ENCODE measurements at places on chromosomes 11 and 22. TPM values are rescaled to one million over a fixed set of nuclear protein-coding genes. Genes with fewer than 3 reads are reported as not detected.

KCNC1 gene
- not detected for total RNA-seq

ART1 gene
- total RNA-seq, result not detected

OR51B4 gene
- not detected for total RNA-seq

ANGPTL5 gene
- 1.4 TPM for total RNA-seq

ST14 gene
- total RNA-seq, result 6.0 TPM

MPZL2 gene
- 16.8 TPM for total RNA-seq

PTH gene
- total RNA-seq, result not detected

RASD2 gene
- total RNA-seq, result 0.94 TPM

DGCR2 gene
- total RNA-seq, result 48.1 TPM

- no peak for DNase-seq
These were observed 5.4 kb downstream of the UFD1 start for GRCh38 chr22:19473578-19473977.

DNA sequence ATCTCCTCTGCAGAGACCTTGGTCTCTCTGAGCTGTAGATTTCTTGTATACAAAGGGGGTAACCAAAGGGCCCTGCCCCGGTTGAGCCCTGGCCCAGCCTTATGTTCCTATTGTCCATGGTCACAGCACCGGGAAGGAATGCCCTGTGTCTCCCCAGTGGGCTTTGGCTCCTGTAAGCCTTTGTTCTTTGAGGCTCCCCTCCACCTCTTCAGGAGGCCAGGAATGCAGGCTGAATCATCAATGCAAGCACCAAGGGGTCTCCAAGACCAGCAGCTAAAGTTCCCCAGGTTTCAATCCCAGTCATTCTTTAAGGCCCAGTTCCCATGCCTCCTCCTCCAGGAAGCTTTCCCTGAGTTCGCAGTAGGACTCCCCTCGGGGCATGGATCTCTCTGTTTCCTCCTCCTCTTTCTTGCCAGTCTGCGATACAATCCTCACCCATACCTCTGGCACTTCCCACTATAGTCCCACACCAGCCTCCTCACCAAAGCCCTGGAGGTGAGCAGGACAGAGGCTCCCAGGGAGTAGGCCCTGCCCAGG lies 29.2 kb upstream of the KLHL35 start:
- no peak for DNase-seq

DNA sequence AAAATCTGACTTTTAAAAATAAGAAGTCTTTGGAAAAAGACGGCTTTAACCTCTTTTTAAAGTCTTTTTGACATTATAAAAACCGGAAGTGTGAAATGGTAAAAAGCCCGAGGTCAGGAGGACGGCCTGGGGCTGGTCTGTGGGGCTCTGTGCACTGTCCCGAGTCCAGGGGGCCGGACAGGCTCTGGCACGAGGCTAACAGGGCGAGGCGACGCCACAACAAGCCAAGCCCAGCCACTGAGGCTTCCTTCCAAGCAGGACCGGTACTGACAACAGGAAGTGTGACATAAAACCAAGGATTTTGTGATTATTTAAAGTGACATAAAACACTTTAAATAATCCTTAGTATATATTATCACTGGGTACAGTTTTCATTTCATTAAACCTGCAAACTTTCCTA lies 39.2 kb downstream of the BRD1 start:
- peak; percentile 84 for DNase-seq

GRCh38 chr11:72759468-72759985 lies 7.3 kb upstream of the ARAP1 start:
- DNase-seq, result no peak

DNA sequence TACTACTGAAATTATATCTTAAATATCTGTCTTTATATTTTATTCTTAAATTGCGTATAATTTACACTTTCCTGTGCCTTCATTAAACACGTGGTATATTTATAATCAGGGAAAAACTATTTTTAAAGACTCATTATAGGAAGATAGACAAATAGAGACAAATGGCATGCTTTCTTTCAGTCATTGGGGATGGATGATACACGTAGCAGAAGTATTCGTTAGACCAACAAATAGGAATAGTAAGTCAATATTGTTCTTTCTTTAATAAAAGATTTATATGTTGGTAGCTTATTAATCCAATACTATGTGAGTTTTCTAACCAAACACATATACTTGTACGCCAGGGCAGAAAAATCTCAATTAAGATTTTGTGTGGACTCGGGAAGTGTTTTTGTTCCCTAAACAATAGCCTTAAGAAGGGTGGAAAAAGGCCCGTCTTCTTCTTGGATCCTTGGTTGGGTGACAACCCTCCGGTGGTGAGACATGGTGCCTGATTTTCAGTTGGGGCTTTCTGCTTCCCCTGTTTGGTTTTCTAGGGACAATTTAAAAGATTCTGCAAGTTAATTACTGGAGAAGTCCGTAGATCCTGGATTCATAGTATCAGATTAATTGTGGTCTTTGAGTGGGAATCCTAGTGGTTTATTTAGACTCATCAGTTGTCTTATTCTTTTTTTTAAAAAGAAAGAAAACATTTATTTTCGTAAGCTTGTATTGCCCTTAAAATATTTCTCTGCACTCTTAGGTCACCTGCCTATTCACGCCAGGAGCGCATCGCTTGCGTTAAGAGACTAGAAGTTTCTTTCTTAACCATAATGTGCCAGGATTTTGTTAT lies 83.5 kb upstream of the WNT7B start:
- no peak for DNase-seq

- no peak for DNase-seq
These were observed 23.2 kb downstream of the IFITM10 start for GRCh38 chr11:1727096-1727690.

- DNase-seq, result no peak
These were observed 1.6 kb upstream of the ADM2 start for GRCh38 chr22:50479721-50480120.

- no peak for DNase-seq
These were observed 129.2 kb upstream of the MTMR2 start for GRCh38 chr11:96052921-96053651.

DNA sequence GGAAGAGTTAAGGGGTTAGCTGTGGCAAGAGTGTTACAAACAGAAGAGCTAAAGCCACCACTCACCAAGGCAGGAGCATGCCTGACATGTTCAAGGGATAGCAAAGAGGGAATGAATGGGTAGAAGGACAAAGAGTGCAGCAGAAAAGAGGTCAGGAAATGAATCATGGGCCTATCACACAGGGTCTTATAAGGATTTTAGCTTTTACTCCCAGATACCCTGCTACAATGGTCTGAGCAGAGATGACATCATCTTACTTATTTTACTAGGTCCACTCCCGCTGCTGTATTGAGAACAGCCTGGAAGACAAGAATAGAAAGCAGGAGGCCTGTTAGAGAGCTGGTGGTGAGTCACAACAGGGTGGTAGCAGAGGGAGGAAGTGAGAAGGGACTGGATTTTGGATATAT lies 9.8 kb downstream of the TRAF6 start:
- DNase-seq, result no peak

DNA sequence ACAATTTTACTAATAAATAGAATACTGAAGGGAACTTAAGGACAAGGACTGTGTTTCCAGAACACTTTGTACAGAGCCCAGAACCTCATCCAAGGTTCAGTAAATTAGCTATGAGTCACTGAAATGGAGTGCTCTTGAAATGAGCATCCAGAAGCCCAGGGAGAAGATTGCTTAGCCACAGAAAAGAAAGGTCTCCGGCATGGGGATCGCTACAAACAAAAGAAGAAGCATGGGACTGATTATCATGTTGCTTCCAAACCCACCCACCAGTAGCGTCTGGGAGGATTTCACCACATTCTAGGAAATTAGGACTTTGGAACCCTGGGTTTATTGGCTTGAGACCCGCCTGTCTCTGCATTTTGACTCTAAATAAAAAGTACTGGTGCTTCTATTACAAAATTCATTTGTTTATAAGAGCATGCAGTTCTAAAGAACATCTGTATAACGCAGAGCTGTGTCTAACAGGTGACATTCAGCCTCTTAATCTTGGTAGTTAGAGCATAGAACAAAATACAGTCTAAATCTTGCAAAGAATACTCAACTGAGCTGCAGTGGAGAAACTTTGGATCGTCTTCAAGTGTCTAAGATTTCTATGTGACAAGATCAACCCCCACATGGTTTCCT lies 35.9 kb upstream of the SESN3 start:
- no peak for DNase-seq

DNA sequence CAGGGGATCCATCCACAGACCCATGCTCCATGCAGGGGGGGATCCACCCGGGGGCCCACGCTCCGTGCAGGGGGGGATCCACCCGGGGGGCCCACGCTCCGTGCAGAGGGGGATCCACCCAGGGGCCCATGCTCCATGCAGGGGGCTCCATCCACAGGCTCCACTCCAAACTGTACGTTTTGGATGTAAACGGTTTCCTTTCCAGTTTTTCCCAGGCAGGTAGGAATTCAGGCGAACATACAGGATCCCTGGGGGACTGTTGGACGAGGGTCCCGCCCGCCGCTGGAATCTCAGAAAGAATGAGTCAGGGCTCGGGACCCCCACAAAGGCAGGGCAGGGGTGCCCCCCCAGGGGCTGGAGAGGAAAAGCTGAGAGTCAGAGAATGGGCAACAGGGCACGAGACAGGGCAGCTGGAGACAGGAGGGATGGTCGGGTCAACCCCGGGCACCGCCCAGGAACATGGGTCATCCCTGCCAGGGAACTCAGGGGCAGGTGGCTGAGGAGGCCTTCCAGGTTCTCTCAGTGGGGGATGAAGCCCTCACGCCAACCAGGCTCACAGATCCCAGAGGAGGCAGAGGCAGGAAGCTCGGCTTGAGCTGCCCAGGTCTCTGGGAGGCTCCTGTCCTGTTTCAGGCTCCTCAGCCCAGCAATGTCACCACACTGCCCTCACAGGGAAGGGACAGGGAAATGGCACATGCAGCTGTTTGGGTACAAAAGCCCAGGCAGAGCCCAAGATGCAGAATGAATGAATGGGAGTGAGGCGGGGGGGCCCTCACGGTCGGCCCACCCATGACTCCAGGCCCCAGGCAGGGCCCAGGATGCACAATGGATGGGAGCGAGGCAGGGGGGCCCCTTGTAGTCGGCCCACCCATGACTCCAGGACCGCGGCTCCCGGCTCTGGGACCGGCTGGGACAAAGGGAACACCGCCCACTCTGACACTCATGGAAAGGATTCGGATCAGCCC lies 200.2 kb downstream of the BRD1 start:
- no peak for DNase-seq

DNA sequence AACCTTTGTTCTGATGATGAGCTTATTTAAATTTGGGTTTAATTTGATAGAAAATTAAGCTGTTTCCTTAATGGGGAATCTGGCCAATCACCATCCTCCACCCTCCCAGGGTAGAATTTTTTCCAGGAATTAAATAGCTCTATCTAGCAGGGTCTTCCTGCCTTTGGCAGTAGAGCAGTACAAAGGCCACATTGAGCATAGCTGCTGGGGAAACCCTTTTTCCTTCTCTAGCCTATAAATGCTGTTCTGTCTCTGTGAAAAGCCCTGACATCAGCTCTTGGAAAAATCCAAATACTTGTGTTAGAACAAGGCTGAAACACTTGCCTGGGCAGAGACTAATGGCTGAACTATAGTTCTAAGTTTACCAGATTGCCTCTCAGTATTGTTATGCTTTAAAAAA lies 55.1 kb downstream of the ARHGEF12 start:
- DNase-seq, result no peak

- no peak for DNase-seq
These were observed 28.3 kb downstream of the MUC6 start for GRCh38 chr11:1008001-1008802.

DNA sequence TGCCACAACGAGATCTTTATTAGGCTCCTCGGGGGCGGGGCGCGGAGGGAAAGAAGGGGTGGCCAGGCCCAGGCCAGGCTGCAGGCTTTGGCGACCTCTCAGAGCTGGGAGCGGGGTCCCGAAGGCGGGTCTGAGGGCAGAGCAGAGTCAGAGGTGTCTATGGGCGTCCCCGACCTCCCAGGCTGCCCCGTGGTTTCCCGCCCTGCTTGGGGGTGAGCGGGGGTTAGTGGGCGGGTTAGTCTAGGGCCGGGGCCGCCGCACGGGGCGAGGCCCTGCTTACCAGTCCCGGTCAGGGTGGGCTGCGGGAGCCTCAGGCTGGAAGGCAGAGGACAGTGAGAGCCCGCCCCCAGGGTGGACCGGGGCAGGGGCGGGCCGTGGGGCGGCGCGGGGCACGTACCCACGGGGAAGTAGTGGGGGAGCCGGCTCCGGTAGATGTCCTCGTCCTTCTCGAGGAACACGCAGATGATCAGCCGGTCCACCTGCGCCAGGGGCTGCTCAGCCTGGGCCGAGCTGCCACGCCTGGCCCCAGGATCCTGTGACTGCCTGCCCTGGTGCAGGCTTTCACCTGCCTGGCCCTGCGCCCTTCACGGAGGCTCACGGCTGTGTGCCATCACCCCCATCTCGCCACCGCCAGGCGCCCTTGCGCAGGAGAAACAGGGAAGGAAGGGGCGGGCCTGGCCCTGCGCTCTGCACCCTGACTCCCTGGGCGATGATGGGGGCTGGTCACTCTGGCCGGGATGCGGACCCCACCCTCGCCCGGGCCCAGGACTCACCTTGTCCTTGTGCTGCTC lies 12.5 kb downstream of the OTUB1 start:
- no peak for DNase-seq

- DNase-seq, result no peak
These were observed 528 bp upstream of the ARRB1 start for GRCh38 chr11:75351791-75352587.

DNA sequence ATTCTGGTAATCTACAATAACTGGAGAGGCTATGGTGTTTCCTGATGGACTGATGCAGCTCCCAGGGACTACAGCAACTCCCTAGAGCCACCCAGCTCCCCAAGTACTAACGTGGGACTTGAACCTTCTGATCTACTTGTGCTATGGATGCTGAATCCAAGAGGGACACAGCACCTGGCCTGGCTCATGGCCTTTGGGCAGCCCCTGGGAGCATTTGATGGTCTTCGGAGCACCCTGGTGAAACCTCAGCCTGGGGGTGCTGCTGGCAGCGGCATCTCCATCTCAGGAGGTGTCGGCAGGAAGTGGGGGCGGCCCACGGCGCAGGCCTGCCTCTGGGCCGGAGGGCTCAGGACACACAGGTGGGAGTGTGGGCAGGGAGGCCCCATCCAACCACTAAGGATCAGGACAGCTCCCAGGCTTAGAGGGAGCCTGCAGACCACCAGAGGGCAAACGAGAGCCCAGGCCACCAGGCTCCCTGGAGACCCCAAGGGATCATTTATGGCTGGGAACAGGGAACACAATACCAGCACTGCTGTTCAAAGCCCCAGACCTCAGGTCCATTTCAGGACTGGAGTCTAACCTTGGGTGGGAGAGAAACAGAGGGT lies 8.7 kb downstream of the EHD1 start:
- DNase-seq, result no peak

DNA sequence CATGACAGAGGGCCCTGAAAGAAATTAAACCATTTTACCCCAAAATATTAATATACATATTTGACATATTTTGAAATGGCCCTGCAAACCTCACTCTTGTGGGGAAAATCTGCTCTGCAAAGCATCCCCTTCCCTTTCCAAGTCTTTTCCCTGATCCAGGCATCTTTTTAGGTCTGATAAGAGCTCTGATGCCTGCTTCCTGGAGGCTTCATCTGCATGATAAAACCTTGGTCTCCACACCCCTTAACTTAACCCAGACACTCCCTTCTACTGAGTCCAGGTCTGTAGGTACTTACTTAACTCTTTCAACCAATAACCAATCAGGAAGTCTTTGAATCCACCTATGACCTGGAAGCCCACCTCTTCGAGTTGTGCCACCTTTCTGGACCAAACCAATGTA lies 1.8 kb upstream of the LGALS12 start:
- no peak for DNase-seq
